Skeletal muscle cell (primary cell): ENCODE measurements at places on chromosomes 11 and 22.
A peak's percentile ranks its signal among the peaks of the same experiment; 100 is the strongest.

- DNase-seq: no peak
Measured at GRCh38 chr11:46642627-46643335, 25.4 kb downstream of the ATG13 start.

DNA sequence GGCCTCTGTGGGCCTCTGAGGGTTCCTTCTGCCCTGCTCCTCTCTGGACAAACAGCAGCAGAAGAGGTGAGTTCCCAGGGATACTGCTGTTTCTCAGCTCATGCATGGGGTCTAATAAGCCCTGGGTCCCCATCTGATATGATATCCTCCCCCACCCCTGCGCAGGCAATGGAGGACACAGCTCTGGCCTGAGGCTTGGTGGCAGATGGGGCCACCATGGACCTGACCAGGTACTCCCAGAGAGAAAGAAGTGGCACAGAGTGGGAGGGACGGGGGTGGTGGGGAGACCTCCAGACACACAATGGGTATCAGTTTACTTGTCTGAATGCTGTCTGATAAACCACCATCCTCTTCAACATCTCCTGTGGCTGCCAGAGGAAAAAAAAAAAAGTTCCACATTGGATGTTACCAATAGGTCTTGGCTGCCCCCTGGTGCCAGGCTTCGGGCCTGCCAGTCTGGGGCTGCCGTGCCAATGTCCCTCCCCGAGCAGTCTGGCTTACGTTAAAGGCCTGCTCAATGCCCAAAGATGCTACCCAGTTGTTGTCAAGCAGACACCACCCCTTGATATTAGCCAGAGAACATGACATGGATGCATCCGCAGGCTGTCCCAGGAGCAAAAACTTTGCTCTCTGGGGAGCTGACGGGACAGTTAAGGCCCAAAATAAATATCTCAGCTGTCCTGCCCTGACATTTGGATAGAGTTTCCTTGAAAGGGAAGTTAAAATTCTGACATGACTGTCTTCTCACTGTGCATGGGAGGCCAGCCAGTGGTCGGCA is 27.9 kb upstream of the ABCC8 start:
- DNase-seq: no peak

DNA sequence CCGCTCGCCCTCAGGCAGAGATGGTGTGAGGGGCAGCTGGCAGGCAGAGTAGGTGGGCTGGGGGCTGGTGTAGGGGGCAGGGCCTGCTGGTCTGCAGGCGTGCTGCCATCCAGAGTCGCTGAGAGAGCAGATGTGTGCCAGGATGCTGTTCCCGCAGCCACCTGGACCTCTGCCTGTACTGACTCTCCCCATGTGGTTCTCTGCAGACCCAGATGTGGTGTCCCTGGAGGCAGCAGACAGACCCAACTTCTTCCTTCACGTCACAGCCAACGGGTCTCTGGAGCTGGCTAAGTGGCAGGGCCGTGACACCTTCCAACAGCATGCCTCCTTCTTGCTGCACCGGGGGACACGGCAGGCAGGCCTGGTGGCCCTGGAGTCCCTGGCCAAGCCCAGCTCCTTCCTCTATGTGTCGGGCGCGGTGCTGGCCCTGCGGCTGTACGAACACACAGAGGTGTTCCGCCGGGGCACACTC is 58.6 kb downstream of the OTOG start:
- DNase-seq: no peak

DNA sequence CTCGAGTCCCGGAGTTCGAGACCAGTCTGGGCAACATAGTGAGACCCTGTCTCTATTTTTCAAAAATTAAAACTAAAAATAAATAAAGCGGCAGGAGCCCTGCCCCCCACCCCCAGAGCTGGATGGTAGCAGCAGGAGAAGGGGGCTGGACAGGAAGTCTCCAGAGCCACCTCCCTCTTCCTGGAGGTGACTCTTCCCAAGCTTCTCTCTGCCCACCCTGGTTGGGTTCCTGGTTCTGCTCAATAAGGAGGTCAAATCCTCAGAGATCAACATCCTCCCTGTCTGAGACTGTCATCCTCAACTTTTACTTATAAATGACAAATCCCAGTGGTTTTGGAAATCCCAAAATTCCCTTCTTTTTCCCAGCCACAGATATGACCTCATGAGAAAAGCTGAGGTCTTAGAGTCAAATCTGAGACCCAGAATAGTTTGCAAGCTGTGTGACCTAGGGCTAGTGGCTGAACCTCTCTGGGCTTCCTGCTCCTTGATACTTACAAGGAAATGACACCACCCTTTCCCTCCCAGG is 987 bp downstream of the C1QTNF6 start:
- no peak for DNase-seq

DNA sequence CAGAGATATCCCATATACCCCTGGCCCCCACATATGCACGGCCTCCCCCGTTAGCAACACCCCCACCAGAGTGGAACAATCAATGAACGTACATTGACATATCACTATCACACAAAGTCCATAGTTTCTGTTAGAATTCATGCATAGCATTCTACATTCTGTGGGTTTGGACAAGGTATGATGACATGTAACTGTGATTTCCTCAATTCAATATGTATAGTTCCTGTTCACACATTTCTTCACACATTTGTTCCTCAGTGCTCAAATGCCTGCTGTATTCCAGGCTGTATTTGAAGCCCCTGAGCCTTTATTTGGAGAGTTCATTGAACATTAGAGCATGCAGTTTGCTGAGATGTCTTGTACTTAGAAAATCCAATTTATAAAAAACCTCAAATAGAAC is 69.9 kb downstream of the PTPRJ start:
- no peak for DNase-seq

DNA sequence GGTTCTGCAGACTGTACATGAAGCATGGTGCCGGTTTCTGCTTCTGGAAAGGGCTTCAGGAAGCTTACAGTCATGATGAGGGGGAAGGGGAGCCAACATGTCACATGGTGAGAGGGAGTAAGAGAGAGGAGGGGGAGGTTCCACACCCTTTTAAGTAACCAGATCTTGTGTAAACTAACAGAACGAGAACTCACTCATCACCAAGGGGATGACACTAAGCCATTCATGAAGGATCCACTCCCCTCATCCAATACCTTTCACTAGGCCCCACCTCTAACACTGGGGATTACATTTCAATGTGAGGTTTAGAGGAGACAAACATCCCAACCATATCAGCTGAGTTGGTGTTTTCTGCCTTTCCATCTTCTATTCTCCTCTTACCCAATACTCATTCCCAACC is 83.5 kb downstream of the BDNF start:
- no peak for DNase-seq

- DNase-seq: no peak
Measured at GRCh38 chr11:64568041-64568571, 22.9 kb upstream of the SLC22A12 start.

DNA sequence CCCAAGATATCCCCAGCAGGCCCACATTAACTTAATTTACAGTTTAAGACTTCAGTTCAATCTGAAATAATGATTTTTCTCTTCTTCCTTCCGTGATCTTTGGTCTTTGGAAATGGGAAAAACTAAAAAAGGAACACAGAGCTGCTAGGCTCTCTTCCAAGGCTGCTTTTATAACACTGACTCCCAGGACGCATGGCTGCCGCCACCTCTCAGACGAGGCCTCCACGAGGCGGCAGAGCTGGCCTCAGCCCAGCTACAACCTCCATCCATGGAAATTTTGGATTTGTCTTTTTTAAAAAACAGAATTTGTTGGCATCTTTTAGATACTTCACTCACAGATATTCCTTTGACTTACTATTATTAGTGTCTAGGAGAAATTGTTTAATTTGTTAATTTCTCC is 385.5 kb upstream of the SYN3 start:
- DNase-seq: no peak

GRCh38 chr22:47206164-47206563 is 443.7 kb downstream of the TBC1D22A start:
- no peak for DNase-seq

GRCh38 chr11:45666648-45667642 is 1.5 kb upstream of the CHST1 start:
- DNase-seq: no peak

- DNase-seq: peak; percentile 81
Measured at GRCh38 chr11:518463-519202, 11.6 kb upstream of the RNH1 start.

DNA sequence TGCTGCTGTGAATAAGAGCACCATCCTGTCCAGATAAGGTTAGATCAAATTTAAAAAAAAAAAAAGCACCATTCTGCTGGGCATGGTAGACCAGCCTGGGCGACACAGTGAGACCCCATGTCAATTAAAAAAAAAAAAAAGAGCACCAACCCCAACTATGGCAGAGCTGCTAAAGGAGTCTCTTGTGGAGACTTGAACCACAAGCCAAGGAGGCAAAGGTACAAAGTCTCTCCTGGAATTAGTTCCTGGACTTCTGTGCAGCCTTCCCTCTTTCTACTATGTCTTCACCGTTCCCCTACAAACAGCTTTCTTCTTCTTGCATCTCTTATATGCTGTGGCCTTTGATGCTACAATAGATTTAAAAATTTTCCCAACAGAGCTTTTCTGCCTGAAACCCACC is 1.3 kb downstream of the PIK3C2A start:
- DNase-seq: no peak

DNA sequence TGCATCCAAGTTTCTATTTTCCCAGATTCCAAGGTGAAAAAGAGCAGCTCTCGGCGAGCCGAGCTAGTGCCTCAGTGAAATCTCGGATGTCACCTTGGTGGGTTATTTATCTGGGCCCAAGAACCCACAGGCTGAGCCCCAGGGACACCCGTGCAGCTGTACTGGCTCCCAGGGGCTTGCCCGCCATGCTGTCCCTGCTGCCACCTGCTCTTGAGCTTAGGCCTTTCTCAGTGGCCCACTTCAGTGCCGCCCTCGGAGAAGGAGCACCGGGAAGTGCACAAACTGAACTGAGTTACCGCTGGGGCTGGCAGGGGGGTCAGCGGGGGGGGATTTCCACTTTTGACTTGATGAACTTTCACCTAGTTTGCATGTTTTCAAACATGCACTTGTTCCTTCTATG is 27.9 kb downstream of the CPT1A start:
- no peak for DNase-seq

- no peak for DNase-seq
Measured at GRCh38 chr11:3135481-3136440, 29.3 kb downstream of the OSBPL5 start.

- DNase-seq: no peak
Measured at GRCh38 chr22:19717181-19717580, 2.9 kb downstream of the SEPTIN5 start.

- DNase-seq: no peak
Measured at GRCh38 chr11:47589977-47590861, 3.7 kb downstream of the FAM180B start.

GRCh38 chr11:72828692-72829101 is 14.5 kb downstream of the ATG16L2 start:
- no peak for DNase-seq

- DNase-seq: peak; percentile 59
Measured at GRCh38 chr22:43777286-43777685, 34.8 kb downstream of the EFCAB6 start.

DNA sequence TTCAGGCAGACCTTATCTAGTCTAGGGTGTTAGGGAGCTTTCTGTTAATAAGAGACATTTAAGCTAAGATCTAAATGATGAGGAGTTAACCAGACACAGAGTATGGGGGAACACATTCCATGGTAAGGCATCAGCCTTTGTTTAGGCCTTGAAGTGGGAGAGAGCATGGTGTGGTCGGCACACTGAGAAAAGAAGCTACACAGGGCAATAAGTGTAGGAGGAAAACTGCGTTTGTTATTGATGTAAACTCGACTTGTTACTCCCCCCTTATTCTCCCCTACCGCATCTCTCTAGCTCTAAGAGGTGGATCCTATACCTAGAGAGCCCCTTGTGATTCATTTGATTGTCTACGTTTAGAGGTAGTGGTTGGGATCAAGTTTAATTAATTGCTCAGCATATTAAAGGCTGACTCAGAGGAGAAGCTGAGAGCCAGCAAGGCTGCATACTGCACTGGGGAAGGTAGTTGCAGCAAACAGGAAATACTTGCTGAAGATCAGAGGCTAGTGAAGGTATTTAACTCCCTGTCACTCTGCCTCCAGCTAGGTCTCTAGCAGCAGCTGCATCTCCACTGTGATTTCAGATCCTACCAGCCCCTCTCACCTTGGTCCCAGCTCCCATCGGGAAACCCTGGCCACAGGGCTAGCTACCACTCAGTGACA is 86.8 kb upstream of the TEAD1 start:
- DNase-seq: no peak

- DNase-seq: peak; percentile 8
Measured at GRCh38 chr22:40757071-40757470, 62.1 kb downstream of the SLC25A17 start.

- peak; percentile 23 for DNase-seq
Measured at GRCh38 chr11:9330387-9331384, 16.3 kb upstream of the TMEM41B start.

GRCh38 chr11:107619926-107620325 is 29.0 kb downstream of the ELMOD1 start:
- peak; percentile 16 for DNase-seq

DNA sequence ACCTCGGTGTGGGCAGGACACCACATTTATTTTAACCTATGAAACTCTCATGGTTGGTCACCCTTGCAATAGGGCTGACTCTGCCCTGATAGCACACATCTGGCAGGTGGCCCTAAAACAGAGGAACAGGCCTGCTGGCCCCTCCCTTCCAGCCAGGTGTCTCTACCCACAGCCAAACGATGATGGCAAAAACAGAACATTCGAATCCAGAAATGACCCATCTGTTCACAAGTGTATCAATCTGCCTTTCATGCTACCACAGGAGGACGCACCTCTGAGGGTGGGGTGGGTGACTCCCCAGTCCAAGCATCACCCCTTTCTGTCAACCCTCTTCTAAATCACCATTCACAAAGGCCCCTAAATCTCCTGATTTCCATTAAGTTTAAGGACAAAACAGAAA is 118.1 kb downstream of the ETS1 start:
- DNase-seq: no peak
